Spinal cord (tissue), 10 donors: ENCODE measurements at places on chromosomes 6 and 20. TPM values are rescaled to one million over a fixed set of nuclear protein-coding genes. Genes with fewer than 3 reads are reported as not detected.

DNA sequence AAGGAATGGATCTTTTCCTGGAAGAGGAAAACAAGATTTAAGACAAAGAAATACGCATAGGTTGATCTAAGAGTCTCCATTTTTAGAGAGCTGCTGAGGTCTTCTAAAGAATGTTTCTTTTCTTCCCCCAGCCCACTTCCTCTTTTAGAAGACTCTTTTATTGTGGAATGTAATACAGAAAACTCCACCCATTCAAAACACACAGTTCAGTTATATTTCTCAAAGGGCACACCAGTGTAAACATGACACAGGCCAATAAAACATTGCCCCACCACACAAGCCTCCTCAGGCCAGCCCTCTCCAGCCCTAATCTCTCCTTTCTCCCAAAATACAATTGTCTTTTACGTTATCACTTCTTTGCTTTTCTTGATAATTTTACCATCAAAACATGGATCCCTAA, 42.8 kb downstream of the SLC35B3 start:
- DNase-seq: no peak

DNA sequence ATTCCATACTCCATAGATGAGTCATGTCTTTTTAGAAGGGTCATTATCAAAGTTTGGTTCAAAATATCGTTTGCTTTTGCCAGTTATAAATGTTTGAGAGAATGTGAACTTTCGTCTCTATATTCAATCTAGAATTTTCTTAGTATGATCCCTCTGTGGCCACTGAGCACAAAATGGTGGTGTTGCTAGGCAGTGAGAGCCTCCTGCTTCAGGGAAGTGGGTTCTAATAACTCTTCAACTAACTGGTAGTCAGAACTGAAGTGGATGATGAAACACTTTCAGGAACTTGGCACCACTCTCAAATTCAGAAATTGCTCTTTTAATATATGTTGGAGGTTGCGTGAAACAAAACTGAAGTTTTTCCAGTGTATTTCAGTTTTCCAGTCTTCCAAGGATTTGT, 125.0 kb upstream of the DOK5 start:
- DNase-seq: no peak

- DNase-seq: no peak
Measured at GRCh38 chr20:58059260-58059544, 169.3 kb downstream of the ANKRD60 start.

DNA sequence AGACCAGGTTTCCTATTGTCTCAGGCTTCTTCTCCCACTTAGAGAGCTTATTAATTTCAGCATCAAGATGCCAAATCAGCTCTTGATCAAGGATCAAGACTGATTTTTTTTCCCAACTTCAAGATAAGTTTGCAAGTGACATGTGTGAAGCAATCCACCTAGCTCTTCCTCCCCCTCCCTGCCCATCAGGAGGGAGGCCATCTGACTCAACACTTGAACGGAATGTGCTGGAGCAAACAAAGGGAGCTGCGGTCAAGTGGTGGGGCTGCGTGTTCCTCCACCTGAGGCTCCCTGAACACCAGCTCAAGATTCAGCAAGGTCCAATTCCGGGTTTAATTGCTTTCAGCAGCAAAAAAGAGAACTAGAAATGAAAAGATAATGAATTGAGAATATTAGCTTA, 38.7 kb downstream of the TTI1 start:
- no peak for DNase-seq

DNA sequence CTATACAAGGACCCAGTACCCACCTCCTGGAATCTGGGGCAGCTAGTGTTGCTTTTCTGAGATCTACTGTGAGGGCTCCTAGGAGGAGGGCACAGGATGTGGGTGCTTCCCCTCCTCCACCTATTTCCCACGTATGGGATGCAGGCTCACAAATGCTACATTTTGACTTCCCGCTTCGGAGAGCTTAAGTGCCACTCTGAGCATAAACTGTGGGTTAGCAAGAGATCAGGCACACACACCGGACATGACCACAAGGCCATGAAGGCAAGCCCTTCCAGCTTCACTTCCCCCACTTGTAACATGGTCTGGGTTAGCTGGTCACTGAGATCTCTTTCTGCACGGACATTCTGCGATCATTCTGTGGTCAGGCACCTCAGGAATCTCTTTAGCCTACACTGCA, 15.7 kb upstream of the TGM3 start:
- DNase-seq: no peak

DNA sequence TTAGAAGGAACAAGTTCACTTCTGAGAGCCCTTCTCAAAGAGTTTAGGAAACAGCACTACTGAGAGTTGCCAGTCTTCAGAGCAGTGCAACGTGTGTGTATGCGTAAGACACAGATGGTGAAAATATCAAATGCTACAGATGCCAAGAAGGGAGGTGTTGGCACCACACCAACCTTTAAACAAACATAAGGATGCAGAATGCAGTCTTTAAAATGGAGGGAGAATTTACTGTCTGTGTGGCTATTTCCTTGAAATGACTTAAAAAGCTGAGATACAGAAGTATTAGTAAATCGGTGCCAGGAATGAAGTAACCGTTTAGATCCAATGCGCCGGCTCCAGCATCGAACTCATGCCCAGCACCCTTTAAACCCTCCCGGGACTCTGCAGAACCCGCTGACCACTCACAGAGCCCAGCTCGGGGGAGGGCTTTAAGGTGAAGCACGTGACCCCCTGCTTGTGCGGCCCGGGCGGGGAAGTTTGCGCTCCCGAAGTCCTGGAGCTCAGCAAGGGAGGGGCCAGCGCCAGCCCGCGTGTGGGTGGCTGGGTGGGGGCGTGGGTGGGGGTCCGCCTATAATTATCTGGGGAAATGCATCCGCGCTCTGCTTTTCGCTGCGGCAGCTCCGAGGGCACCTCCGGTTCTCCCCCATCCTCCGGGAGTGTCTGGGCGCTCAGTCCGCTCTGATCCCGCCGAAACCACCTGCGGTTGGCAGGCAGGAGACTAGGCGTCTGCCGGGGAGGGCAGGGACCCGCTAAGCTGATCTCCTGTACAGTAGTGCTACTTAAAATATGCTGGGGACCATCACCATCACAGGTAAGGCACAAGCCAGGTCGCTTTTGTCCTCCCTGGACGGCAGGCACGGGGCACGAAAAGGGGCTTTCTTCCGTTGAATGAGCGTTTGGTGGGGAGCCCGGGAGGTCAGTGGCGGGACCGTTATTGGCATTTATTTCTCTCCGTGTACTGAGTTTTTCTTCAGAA, 66.0 kb downstream of the ZBTB2 start:
- DNase-seq: no peak

DNA sequence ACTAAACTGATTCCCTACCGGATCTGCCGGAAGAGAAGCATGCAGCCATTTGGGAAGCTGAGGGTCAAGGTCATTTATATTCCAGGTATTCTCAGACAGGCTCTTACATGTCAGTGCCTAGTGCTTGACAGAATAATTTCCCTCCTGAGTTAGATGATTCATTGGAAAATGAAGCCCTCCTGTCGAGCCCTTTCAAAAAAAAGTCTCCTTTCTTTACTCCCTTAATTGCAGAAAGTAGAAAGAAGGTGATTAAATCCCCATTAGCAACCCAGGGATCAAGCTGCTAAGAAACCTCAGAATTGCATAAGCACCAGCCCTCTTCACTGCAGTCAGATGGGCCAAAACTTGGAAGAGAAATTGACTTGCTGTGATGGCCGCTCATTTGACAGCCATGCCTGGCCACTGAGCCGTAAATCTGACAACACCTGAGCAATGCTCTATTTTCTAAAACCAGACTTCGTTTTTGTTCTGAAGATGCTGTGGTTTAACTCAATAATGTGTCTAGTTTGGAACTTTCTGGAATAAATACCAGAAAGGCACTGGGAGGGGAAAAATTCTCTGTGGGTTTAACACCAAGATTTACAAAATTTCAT, 61.0 kb upstream of the ARMH2 start:
- peak; percentile 53 for DNase-seq

FAM217A gene
- polyA plus RNA-seq: 1.0 TPM

PRSS35 gene
- polyA plus RNA-seq: 20.6 TPM
